ENCODE measurements at places on chromosomes 7 and 10.

- DNase-seq = no peak
Observed at GRCh38 chr7:14690486-14690885, 212.1 kb downstream of the DGKB start.

GRCh38 chr10:121662945-121663917 is 65.0 kb upstream of the FGFR2 start:
- no peak for DNase-seq

DNA sequence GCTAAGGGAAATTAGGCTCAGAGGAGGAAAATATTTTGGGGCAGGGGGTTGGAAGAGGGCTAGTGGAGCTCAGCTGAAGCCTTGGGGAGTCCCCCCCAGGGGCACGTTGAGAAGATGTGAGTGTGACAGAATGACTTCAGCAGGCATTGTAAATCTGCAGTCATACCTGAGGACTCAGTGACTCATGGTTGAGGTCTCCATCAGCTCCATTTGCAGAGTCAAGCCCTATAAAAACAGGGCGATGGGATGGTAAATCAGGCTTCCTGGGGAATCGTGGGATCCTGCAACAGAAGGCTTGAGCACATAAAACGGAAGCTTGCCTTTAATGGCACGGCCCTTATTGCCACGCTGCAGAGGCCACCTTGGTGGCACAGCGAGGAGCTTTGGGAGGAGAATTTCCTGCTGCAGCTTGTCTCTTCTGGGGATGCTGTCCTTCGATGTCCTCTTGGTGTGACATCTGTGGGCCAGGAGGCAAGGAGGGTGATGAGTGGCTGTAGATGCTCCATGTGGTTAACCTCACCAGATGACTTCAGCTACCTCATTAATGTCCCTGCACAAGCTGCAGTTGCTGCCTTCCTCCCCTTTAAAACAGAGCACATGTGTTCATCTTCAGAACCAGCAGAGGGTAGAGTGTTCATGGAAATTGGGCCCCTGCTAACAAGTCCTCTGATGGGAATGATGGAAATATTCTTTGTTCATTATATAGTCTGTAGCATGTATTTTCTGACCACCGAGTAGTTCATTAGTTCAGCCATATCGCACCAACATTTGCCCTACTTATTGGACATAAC is 285.9 kb downstream of the LRMDA start:
- DNase-seq = no peak

GRCh38 chr7:73626814-73627213 is 2.5 kb upstream of the MLXIPL start:
- no peak for DNase-seq

- no peak for DNase-seq
Observed at GRCh38 chr7:65239707-65240352, 133.8 kb upstream of the ZNF92 start.

GRCh38 chr7:155792315-155792960 is 19.8 kb downstream of the SHH start:
- no peak for DNase-seq

DNA sequence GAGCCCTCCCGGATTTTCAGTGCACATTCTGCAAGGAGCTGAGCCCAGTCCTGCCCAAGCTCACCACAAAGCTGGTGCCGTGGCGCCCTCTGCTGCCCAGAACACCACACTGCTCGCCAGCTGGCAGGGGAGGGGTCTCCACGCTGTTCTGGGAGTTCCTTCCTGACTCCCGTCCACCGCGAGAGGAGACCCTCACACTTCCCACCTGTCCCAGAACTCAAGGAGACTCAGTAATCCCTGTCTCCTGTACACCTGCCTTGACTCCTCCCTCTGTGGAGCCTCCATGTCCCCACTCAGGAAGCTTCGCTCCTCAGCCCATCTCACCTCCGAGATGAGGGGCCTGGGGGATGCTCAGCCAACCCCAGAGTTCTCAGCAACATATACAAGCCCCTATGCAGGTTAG is 11.3 kb downstream of the C10orf105 start:
- peak; percentile 59 for DNase-seq

DNA sequence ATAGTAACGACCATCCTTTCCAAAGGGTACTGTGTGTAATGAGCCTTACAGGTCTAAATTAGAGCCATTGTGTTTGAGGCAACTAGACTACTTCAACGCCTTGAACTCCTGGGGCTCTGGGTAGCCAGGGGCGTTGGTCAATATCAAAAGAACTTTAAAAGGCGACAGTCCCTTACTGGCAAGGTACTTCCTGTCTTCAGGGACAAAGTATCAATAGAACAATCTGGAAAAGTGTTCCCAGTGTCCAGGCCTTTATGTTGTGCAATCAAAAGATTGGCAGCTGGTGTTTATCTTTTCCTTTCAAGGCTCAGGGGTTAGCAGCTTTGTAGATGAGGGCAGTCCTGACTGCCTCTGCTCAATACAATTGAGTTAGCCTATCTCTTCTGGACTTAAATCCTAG is 284.3 kb downstream of the PARD3 start:
- DNase-seq = no peak

DNA sequence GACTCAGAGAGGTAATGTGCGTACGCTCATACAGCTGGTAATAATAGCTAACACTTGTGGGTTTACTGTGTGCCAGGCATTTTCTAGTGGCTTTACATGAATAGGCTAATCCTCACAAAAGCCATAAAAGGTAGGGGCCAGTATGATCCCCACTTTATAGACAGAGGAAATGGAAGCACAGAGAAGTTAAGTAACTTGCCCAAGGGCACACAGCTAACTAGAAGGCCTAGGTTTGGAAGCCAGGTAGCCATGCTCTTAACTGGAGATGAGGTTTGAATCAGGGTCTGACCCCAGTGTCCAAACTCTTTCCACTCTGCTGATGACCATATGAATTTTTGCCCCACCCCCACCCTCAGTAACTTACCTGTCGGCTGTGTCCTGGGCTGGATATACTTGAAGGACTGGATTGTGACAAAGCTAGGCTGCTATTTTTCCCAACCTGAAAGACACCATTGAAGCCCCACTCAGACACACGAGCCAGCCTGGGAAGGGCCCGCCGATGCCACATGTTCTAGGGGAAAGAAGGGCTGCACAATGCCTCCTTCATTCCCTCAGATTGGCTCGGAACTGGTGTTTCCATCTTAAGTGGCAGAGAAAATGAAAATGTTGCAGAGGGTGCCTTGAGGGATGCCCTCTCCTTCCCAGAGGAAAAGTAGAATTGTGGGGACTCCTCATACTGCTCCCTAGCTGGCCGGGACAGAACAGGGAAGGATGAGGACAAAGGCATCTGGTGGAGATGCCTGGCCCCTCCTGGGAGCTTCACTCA is 29.1 kb upstream of the EFCAB10 start:
- no peak for DNase-seq

- peak; percentile 38 for DNase-seq
Observed at GRCh38 chr10:21534604-21535493, 817 bp downstream of the MLLT10 start.

DNA sequence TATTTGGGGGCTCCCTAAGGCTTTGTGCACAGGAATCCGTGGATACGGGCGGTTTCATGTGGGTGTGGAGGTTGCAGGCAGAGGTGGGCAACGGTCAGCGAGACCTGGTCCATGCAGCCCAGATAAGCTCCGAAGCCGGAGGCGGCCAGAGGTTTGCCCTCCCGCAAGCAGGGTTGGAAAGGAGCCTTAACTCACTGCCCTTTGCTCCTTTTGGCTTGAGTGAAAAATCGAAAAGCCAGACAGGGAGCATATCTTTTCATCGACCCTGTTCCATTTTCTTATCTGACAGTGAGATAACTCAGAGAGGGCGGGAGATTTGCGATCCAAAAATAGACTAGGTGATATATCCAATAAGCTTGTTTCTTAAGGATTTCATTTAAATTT is 1.5 kb downstream of the GRM3 start:
- DNase-seq = no peak

DNA sequence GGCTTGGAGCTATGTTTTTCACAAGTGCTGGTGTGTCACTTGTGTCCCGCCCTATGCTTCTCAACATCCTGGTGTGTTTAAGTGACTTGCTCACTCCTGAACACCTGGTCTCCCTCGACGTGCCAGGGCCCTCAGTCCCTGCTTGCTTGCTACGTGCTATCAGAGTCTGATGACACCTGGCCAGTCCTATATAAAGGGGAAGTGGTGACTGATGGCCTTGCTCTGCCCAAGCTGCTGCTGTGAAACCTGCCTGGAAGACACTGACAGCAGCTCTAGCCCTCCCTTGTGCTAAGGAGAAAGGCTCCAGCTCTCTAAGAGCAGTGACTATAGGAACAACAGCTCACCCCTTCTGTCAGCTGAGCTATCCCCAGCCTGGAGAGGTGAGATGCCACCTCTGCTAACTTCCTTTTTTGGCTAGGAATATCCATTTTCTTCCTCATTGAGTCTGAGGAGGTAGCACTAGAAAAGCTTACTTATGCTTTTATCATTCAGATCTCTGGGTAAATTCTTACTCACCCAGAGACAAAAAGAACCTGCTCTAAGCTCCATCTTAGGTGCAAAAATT is 77.2 kb upstream of the PLXNA4 start:
- no peak for DNase-seq

- DNase-seq = no peak
Observed at GRCh38 chr7:101564778-101565211, 64.3 kb downstream of the MYL10 start.

GRCh38 chr7:25642849-25643248 is 414.6 kb upstream of the NPVF start:
- no peak for DNase-seq

DNA sequence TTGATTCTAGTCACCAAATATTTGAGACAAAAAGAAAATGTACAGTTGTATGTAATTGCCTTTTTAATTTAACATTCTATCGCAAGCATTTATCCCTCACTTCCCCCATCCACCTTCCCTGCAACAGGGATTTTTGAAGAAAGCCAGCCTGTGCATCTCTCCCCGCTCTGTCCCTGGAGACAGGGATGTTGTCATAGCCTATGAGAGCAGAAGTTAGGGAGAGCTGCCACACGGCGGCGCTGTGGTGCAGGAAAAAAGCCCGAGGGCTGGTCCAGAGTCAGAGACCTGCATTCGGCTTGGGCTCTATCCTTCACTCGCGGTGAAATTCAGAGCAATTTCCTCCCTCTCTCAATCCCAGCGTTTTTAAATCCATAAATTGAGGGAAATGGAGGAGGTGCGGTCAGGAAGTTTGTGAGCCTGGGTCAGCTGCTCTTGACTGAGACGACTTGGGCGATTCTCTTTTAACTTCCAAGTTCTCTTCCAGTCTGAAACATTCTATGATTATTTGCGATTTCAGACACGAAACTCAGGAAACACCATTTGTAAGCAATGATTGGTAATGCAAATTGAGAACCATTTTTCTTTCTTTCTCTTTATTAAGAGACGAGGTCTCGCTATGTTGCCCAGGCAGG is 17.5 kb downstream of the HKDC1 start:
- peak; percentile 91 for DNase-seq

GRCh38 chr7:25308906-25309705 is 80.8 kb upstream of the NPVF start:
- DNase-seq = no peak

- no peak for DNase-seq
Observed at GRCh38 chr10:114566064-114566463, 92.0 kb downstream of the ABLIM1 start.

- DNase-seq = peak; percentile 38
Observed at GRCh38 chr7:24812305-24812945, 55.2 kb upstream of the GSDME start.

GRCh38 chr7:80379034-80379982 is 132.6 kb downstream of the GNAT3 start:
- no peak for DNase-seq

DNA sequence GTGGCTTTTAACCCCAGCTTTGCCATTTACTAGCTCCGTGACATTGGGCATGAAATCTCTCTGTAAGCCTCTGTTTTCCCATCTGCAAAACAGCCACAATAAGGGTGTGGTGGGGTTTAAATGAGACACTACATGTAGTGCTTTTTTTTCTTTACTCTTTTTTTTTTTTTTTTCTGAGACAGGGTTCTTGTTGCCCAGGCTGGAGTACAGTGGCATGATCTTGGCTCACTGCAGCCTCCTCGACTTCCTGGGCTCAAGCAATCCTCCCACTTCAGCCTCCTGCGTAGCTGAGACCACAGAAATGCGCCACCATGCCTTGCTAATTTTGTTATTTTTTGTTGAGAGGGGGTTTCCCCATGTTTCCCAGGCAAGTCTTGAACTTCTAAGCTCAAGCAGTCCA is 8.3 kb upstream of the DENND10 start:
- DNase-seq = no peak

- DNase-seq = peak; percentile 31
Observed at GRCh38 chr7:55571511-55572377, 558 bp downstream of the VOPP1 start.

GRCh38 chr7:151875942-151876898 is 695 bp downstream of the PRKAG2 start:
- DNase-seq = peak; percentile 68

GRCh38 chr7:101996131-101996691 is 178.8 kb downstream of the CUX1 start:
- no peak for DNase-seq

DNA sequence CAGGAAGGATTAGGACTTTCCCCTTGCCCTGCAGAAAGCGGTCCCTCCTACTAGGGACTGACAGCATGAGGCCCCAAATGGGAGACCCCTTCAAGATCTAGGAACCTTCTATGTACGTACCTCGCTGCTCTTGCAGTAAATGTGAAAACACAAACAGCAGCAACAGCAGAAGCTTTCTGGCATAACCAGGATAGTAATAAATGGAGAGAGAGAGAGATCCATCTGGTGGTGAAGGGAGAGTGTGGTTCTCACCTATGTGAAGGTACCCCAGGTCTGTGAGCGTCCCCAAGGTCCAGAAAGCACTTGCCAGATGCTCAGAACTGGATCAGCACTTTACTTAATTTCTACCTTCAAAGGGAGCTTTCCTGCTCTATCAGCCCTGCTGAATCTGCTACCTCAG is 592.7 kb downstream of the PARD3 start:
- no peak for DNase-seq

DNA sequence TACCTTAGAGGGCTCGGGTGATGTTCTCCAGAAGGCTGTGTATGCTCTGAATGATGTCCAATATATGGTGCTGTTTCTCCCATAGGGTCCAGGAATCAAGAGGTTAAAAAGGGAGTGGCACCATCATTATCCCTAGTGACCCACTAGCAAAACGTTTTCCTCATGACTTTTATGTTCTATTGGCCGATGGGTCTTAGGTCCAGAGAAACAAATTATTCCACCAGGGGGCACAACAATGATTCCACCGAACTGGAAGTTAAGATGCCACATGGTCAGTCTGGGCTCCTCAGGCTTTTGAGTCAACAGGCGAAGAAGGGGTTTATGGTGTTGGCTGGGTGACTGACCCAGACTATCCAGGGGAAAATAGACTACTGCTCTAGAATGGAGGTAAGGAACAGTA is 256.1 kb downstream of the COBL start:
- DNase-seq = no peak

DNA sequence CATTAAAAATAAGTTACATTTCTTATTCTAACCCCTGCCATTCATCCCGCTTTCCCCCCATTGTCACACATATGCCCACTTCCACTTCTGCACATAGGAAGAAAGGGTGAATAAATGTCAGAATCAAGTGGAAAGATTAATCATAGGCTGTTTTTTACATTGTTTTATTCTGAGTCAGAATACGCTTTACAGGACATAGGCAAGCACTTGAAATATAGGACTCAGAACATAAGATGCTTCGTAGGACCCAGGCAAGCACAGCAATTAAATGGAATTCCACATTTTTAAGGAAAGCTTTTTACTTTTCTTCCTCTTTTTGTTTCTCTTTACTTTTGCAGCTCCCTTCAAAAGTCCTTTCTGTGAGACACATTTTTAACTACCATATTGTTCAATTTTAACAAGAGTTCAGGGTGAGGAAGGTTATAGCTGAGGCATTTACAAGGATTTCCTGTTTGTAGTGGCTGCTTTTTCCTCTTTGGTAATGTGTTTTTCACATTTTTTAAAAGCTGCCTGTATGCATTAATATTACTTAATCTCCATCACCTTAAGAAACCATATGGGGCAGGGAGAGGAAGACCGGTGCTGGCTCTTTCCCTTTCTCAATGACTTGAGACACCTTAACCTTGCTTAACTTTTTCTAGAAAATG is 130.0 kb downstream of the TES start:
- DNase-seq = no peak
